Stimulated activated CD8-positive, alpha-beta memory T cell treated with anti-CD3 and anti-CD28 coated beads, Interleukin-7, amount 100 ng/mL, for 24 hours (primary cell): ENCODE measurements at places on chromosomes 4 and X.

DNA sequence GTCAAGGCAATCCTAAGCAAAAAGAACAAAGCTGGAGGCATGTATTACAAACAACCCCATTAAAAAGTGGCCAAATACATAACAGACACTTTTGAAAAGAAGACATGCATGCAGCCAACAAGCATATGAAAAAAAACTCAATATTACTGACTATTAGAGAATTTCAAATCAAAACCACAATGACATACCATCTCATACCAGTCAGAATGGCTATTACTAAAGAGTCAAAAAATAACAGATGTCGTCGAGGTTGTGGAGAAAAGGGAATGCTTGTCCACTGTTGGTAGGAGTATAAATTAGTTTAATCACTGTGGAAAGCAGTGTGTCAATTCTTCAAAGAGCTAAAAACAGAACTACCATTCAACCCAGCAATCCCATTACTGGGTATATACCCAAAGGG lies 604.6 kb upstream of the GRIA3 start:
- no peak for DNase-seq

DNA sequence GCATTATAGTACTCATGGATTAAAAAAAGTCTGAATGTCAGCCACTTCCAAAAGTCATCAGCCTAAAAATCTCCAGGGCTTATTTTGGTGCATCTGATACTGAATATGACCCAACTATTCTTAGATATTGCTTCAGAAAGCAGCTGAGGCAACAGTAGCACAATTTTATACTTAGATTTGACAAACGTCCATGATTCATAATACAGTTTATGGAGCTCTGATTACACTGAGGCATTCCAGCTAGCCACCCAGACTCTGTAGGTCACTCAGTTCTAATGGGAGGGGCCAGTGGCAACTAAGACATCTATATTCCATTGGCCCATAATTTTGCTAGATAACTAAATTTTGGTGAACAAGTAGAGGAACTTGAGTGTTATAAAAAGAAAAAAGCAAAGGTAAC lies 10.3 kb downstream of the SPATA4 start:
- no peak for DNase-seq

GRCh38 chrX:973010-973632 lies 239.3 kb downstream of the CRLF2 start:
- no peak for DNase-seq

- DNase-seq: no peak
Measured at GRCh38 chrX:30141966-30142365, 73.4 kb upstream of the MAGEB2 start.

DNA sequence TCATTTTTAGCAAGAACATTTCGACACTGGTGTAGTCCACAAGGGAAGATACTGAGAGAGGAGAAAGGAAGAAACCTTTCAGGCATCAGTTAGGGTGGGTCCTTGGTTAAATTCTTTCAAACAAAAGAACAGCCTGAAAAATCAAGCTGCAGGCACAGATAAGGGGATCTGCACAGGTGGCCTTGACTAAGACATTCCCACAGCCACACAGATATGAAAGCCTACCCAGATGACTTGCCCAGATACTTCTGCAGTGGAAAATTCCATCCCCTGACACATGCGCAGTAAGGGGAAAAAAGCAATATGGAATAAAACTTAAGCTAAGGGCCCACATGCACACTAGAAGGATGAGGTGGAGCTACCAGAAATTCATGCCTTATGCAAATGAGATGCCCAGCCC lies 8.9 kb upstream of the TMEM165 start:
- no peak for DNase-seq

GRCh38 chrX:123493857-123494256 lies 239.0 kb downstream of the THOC2 start:
- DNase-seq: no peak

GRCh38 chr4:40516651-40517050 lies 113.0 kb downstream of the RBM47 start:
- no peak for DNase-seq

DNA sequence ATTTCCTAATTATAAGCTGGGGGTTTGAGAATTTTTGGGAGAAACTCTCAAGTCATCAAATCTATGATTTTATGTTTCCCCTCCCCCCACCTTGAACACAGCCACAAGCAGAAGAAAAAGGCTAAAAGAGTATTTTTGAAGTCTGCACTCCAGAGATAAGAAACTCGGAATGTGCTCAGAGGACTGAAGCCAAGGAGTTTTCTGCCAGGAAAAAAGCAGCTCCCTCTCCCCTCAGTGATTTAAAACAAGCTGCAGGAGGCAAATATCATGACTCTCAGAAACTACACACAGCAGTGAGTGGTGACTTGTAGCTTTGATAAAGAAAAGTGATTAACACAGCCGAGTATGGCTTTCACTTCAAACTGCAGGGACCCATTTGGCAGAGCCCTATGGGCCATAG lies 800.2 kb upstream of the FTHL17 start:
- DNase-seq: no peak

- DNase-seq: no peak
Measured at GRCh38 chrX:14501327-14501726, 28.0 kb upstream of the GLRA2 start.

DNA sequence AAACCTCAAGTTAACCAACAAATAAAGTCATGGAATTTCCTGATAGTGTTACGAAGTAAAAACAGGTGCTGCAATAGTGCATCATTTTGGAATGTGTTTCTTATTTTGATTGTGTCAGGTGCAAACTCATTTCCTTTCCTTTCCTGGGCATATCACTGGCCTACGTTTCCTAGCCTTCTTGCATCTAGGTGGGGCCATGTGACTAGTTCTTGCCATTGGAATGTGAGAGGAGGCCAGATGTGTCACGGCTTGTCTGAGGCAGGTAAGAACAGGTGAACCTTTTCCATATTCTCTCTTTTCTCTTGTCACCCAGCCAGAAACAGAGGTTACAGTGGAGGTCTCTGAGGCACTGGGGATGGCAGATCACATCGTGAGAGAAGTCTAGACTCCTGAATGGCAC lies 868.0 kb downstream of the RPA4 start:
- DNase-seq: no peak

DNA sequence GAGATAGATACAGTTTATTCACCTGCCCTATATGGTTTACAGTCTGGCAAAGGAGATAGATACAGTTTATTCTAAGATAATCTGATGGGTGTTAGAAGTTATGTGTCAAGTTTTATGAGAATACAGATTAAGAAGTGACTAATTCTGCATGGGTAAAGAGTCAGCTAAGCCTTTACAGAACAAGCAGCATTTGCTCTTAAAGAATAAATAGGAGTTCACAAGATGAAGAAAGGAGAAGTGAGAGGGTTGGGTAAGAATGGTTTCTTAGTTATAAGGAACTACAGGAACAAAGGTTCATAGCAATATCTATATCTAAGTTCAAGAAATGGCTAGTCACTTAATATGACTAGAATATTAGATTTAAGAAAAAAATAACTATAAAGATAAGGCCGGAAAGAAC lies 47.6 kb downstream of the THOC2 start:
- DNase-seq: no peak

GRCh38 chrX:123223859-123224258 lies 39.8 kb downstream of the GRIA3 start:
- no peak for DNase-seq

- no peak for DNase-seq
Measured at GRCh38 chr4:128483816-128484215, 196.2 kb upstream of the PGRMC2 start.

- DNase-seq: no peak
Measured at GRCh38 chr4:70703619-70704214, 15.4 kb downstream of the UTP3 start.

DNA sequence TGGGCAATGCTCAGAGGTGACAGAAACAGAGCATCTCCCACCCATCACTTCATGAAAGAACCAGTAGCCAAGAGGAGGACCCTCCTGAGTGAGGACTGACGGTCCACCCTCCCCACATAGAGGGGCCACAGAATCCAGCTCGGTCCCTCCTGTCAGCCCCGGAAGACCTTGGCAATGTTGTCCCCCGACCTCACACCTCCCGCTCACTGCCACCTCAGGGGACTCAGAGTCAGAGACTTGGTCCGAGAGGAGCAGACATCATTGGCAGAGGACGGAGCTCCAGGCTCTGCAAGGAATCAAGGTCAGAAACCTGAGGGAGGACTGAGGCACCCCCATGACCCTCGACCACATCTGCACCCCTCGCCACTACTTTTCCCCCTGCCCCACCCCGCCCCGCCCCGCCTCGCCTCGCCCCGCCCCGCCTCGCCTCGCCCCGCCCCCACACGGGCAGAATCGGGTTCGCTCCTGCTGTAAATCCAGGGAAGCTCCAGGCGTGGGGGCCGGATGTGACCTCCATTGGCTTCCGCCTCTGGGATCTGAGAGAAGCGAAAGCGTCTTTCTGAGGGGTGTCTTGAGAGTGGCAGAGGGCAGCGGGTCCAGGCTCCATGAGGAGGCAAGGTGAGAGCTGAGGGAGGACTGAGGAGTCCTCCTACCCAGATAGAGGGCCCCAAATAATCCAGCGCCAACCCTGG lies at the start of gene MAGEA11:
Gene MAGEA11 (plus strand): TSS at position 516 of the 692 bp plus-strand sequence. CDS start 1,100 bp downstream, outside the sequence.
- no peak for DNase-seq

GRCh38 chrX:12814420-12814819 lies 23.2 kb downstream of the PRPS2 start:
- no peak for DNase-seq

- no peak for DNase-seq
Measured at GRCh38 chr4:147586637-147587036, 30.6 kb upstream of the TMEM184C start.
